ENCODE measurements at places on chromosomes 7 and 10.

DNA sequence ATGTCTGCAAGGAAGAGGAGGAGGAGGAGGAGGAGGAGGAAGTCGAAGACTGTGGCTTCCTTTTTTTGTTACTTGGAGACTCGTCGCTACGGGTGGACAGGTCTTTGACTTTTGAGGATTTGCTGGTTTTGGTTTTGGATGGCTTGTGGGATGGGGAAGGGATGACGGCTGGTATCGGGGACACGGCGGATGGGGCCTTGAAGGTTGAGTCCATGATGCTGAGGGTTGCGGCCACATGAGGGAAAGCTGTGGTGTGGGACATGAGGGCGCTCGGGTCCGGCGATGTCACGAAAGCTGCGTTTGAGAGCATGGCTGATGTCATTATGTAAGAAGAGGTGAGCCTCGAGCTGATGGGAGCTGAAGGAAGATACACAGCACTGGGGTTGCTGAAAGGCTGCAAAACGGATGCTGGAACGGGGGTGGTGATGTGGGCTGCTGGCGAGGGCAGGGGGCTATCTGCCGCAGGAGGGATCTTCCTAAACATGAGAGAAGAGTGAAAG, 33.1 kb upstream of the EFCAB10 start:
- no peak for DNase-seq

GRCh38 chr7:74275401-74275881, 13.8 kb upstream of the CLIP2 start:
- DNase-seq, result no peak

GRCh38 chr10:68423522-68423921, 16.4 kb upstream of the RUFY2 start:
- no peak for DNase-seq

DNA sequence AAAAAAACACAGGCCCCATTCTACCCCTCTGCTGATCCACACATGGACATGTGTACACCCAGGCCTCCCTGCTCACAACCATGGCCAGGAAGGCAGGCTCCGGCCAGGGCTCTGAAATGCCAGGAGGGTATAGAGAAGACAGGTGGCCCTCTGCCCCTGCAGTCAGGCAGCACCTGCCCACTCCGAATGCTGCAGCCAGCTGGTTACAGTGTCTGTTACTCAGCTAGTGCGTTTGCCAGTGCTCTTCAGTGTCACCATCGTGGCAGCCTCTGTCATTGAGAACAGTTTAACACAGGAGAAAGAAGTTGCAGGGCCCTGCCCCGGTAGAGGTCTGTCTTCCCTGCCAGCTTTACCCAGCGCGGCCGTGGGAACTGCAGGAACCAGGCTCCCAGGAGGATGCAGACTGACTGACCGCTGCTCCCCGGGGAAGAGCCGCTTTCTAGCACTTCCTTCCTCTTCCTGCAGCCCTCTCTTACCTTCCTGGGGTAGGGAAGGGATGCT, 128.8 kb upstream of the FAM20C start:
- DNase-seq, result no peak

DNA sequence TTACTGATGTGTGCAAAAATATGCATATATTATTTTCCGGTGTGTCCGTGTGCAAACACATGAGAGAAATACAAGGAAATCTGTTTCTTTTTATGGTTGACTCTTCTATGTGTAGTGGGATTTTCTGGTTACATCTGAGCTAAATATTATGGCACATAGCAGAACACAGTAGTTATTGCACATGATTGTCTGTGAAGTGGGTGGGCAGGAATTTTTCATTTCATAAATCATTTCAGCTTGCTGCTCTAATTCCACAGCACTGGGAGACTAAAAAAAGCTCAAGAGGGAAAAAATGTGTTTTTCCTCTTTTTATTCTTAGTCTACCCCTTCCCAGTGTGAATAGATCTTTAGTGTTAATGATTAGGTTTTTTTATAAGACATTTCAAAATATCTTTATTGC, 197.9 kb downstream of the MBL2 start:
- no peak for DNase-seq

GRCh38 chr10:110074298-110074697, 66.5 kb downstream of the ADD3 start:
- DNase-seq, result no peak

All from fibroblast of gingiva (primary cell).